ENCODE measurements at places on chromosomes 16 and 17. TPM values are rescaled to one million over a fixed set of nuclear protein-coding genes. Genes with fewer than 3 reads are reported as not detected.

CRISPLD2 gene
- 73.2 TPM for total RNA-seq

MYH3 gene
- 6.6 TPM for total RNA-seq

TEKT1 gene
- not detected for total RNA-seq

RNF135 gene
- 19.8 TPM for total RNA-seq

- H3K27ac ChIP-seq = no peak overlapping the region
- no peaks in the 10 kb centered on the region for H3K36me3 ChIP-seq
- no peaks in the 10 kb centered on the region for H3K27me3 ChIP-seq
- H3K4me1 ChIP-seq = peaks cover 4% of the 10 kb centered on the region
Measured at GRCh38 chr16:10851512-10851911, 25.5 kb upstream of the CIITA start.

GRCh38 chr17:48617471-48618255 is 2.6 kb upstream of the HOXB8 start:
- no peak for DNase-seq
- H3K4me3 ChIP-seq = peak overlapping the region; percentile 22
- H3K4me1 ChIP-seq = peaks cover 76% of the 10 kb centered on the region
- peaks cover 100% of the 10 kb centered on the region for H3K27me3 ChIP-seq

GRCh38 chr17:65155622-65156021 is 18.5 kb downstream of the RGS9 start:
- H3K27ac ChIP-seq = peak overlapping the region; percentile 78
- no peak overlapping the region for H3K4me3 ChIP-seq
- no peak for DNase-seq
- no peaks in the 10 kb centered on the region for H3K27me3 ChIP-seq
- H3K4me1 ChIP-seq = no peaks in the 10 kb centered on the region
- no peaks in the 10 kb centered on the region for H3K36me3 ChIP-seq

DNA sequence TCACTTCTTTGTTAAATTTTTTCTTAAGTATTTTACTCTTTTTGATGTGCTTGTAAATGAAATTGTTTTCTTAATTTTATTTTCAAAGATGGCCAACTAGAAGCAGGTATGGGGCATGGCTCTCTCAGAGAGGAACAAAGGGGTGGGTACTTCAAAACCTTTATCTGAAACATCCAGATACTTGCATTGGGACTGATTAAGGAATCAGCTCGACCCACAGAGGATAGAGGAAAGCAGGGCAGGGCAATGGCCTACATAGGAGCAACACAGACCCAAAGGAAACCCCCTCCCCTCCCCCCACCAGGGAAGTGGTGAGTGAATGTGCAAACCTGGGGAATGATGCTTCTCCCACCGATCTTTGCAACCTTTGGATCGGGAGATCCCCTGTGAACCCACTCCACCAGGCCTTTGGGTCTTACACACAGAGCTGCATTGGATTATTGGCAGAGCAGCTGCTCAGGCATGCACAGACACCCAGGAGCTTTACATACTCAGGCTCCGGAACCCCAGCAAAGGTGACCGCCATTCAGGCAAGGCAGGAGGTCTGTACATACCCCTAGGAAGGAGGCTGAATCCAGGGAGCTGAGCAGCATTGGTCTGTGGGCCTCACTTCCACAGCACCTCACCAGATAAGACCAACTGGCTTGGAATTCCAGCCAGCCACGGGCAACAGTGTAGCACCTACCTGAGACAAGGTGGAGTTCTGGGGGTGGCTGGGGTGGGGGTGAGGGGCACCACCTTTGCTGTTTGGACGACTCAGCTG is 3.0 kb upstream of the CCR7 start:
- H3K27me3 ChIP-seq = peaks cover 28% of the 10 kb centered on the region
- no peak overlapping the region for H3K27ac ChIP-seq
- DNase-seq = no peak

DNA sequence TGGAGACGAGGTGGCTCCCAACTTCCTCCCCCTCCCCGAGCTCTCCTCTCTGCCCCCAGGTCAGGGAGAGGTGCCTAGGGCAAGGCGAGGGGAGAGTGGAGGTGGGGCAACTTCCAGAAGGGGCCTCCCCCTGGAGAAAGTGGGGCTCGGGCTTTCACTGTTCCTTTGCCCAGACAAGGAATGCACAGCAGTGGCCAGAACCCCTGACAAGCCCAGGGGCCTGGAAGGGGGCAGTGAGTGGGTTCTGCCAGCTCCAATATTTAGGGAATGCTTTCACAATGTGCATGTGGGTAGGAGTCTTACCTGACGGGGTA is 11.7 kb upstream of the SP2 start:
- peaks cover 20% of the 10 kb centered on the region for H3K4me1 ChIP-seq
- H3K4me3 ChIP-seq = no peak overlapping the region
- H3K36me3 ChIP-seq = no peaks in the 10 kb centered on the region
- peak overlapping the region; percentile 80 for H3K27ac ChIP-seq
- DNase-seq = no peak

GRCh38 chr17:76579281-76579680 is 6.4 kb downstream of the ST6GALNAC2 start:
- no peaks in the 10 kb centered on the region for H3K36me3 ChIP-seq
- no peak for DNase-seq

- H3K27ac ChIP-seq = peak overlapping the region; percentile 64
- H3K4me1 ChIP-seq = peaks cover 6% of the 10 kb centered on the region
- H3K36me3 ChIP-seq = no peaks in the 10 kb centered on the region
- no peaks in the 10 kb centered on the region for H3K27me3 ChIP-seq
- no peak overlapping the region for H3K4me3 ChIP-seq
Measured at GRCh38 chr17:47205419-47205963, 3.7 kb upstream of the MYL4 start.

DNA sequence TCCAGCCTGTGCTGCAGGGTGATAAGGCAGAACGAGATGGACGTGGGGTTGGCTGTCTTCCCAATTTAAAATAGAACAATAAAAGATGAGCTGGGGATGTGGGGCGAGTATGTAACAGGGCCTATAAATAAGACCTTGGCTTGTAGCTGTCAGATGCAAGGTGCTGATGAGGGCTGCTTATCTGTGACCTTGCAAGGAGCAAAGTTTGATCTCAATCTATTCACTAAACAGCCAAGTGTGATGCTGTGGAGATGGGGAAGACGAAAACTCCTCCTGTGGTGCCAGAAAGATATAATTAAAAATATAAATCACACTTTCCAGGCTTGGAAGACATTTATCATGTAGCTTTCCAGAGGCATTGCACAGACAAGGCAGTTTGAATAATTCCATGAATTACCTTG is 26.7 kb upstream of the TEX2 start:
- H3K4me1 ChIP-seq = no peaks in the 10 kb centered on the region
- no peaks in the 10 kb centered on the region for H3K27me3 ChIP-seq
- no peak overlapping the region for H3K27ac ChIP-seq

DNA sequence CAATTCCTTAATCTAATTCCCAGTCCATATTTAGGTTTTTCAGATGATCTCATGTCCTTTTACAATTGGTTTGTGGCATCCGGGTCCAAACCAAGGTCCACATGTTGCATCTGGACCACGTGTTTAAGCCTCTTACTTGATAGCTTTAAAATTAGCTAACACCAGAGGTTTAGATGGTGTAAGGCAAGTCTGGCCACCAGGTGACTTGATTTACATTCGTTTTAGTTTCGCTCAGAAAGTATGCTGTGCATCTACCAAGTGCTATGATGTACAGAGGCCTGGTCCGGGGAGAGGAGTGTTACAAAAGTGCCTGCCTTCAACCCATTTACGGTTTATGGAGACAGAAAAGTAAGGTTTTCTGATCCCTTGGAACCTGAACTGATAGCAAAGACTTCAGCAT is 878 bp upstream of the DNAJA2 start:
- H3K36me3 ChIP-seq = no peaks in the 10 kb centered on the region
- no peak for DNase-seq
- peaks cover 44% of the 10 kb centered on the region for H3K4me1 ChIP-seq
- peak overlapping the region; percentile 100 for H3K27ac ChIP-seq
- no peaks in the 10 kb centered on the region for H3K27me3 ChIP-seq

- H3K36me3 ChIP-seq = no peaks in the 10 kb centered on the region
- H3K27me3 ChIP-seq = peaks cover 12% of the 10 kb centered on the region
- H3K4me1 ChIP-seq = no peaks in the 10 kb centered on the region
- no peak overlapping the region for H3K4me3 ChIP-seq
Measured at GRCh38 chr17:79715943-79716797, 14.6 kb upstream of the ENPP7 start.
